ENCODE measurements at places on chromosomes 7 and 10. TPM values are rescaled to one million over a fixed set of nuclear protein-coding genes. Genes with fewer than 3 reads are reported as not detected.

KBTBD2 gene
- total RNA-seq, result 36.1 TPM

SCIN gene
- total RNA-seq, result 1.5 TPM

PHKG1 gene
- 1.7 TPM for total RNA-seq

CTNNA3 gene
- not detected for total RNA-seq

ADCY1 gene
- total RNA-seq, result not detected

VAX1 gene
- not detected for total RNA-seq

STEAP1B gene
- total RNA-seq, result not detected

HOXA6 gene
- 28.1 TPM for total RNA-seq

TMEM196 gene
- total RNA-seq, result not detected

NIPSNAP2 gene
- 10.9 TPM for total RNA-seq

GSTO2 gene
- 31.8 TPM for total RNA-seq

HYAL4 gene
- total RNA-seq, result 0.79 TPM

GRID2IP gene
- not detected for total RNA-seq

LIPJ gene
- not detected for total RNA-seq

Measured in HT-29 (cell line).